ENCODE measurements at places on chromosomes 13 and 19.
A peak's percentile ranks its signal among the peaks of the same experiment; 100 is the strongest.

DNA sequence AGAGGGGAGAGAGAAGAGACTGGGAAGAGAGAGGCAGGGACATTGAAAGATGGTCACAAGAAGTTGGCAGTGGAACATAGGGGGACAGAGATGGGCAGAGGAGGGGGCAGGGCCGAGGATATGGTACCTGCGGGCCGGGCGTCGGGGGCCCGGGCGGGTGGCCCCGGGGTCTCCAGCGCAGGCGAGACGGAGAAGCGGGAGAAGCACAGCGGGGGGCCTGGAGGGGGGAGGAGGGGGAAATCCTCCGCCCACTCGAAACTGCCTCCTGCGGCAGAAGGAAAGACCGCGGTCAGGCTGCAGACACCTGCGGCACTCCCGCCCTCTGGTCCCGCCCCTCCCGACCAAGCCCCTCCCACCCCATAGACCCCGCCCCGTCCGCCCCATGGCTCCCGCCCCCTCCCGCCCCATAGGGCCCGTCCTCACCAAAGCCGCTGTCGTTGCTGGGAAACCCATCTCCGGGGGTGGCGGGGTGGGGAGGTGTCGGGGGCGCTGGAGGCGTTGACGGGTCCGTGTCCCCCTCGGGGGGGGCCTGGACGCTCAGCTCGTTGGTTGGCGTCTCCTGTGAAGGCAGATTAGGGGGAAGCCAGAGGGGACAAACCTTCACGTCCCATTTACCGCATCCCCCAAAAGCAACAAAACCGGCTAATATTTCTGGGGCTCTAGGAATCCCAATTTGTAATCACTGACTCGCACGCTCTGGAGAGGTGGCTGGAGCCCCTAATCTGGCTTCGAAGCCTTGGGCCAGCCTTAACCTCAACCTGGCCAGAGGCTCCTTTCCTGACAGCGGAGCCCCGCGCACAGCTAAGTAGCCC, 20.4 kb downstream of the LMTK3 start:
- DNase-seq = peak; percentile 35

- peak; percentile 18 for DNase-seq
Measured at GRCh38 chr19:41001243-41001971, 10.3 kb downstream of the CYP2B6 start.

DNA sequence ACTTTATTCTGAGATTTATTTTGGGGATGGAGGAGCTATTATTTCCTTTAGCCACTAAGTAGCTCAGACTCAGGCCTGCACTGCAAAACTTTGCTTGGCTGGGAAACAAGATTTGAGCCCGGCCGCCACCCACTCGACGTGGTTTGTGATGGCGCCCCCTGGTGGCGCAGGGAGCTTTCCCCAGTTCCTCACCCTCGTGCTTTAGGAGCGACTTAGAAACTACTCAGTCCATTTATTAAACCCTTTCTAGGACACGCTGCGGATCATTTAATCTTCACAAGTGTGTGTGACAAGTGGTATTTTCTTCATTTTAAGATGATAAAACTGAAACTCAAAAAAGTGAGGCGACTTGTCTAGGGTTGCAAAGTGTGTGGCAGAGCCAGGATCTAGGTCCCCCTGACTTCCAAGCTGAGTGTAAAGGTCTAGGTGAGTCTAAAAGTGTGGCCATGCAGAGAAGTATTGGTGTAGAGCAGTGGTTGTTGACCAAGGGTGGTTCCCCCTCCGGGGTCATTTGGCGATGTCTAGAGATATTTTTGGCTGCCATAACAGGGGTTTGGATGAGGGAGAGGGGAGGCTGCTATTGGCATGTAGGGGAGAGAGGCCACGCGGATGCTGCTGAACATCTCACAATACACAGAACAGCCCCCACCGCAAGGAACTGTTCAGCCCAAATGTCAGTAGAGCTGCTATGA, 2.2 kb downstream of the CXCL17 start:
- DNase-seq = peak; percentile 68

DNA sequence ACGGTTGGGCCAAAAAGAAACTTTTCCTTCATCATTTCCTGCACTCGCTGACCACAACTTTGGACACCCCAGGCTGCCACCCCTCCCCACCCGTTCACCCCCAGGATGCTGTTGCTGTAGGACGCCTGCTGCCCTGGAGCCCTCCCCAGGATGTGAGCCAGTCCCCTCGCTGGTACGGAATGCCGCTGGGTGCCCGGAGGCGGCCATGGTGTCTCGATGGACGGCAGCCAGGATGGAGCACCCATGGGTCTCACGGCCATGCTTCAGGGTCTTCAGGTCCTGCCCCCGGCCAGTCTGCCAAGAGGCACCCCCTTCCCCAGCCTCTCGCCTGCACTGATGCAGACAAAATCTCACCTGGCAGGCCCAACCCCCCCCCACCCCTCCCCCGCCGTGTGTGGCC, 15.4 kb upstream of the CSNK1G2 start:
- no peak for DNase-seq

DNA sequence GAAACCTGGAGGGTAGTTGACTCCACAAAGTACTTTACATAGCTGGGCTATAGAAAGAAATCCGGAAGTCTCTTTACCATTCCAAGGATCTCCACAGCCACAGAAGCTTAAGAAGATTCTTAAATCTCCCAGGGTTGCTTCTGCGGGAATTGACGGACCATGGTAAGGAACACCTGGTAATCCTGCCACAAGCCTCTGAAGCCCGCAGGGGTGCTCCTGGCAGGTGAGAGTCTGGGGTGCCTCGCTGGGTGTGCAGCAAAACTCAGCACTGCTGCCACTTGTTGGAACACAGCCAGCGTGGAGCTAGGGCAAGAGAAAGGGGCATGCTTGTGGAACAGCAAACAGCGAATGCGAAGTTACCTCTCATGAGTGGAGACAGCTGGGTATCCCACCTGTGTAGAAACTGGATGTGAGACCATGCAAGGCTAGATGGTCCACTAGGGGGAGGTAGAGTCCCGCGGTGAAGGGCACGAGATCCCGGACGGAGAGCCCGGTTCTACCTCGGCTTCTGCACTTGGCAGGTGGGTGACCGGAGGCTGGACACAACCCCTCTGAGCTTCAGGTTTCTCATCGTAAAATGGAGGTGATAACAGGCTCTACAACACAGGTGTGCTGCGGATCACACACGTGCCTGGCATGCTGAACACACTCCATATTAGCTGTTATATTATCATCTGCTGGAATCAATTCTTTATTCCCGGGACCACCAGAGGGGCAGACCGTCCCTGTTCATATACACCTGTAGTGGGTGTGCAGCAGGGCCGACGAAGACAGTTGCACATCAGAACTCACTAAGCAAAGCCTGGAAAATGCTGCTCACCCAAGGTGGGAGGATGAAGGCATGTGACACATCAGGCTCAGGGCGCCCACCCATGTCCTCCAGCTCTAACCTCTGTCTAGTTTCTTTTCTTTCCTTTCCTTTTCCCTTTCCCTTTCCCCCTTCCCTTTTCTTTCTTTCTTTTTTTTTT, 24.1 kb upstream of the UBAC2 start:
- peak; percentile 22 for DNase-seq

Measured in RKO (cell line).